ENCODE measurements at places on chromosomes 12 and 14.

DNA sequence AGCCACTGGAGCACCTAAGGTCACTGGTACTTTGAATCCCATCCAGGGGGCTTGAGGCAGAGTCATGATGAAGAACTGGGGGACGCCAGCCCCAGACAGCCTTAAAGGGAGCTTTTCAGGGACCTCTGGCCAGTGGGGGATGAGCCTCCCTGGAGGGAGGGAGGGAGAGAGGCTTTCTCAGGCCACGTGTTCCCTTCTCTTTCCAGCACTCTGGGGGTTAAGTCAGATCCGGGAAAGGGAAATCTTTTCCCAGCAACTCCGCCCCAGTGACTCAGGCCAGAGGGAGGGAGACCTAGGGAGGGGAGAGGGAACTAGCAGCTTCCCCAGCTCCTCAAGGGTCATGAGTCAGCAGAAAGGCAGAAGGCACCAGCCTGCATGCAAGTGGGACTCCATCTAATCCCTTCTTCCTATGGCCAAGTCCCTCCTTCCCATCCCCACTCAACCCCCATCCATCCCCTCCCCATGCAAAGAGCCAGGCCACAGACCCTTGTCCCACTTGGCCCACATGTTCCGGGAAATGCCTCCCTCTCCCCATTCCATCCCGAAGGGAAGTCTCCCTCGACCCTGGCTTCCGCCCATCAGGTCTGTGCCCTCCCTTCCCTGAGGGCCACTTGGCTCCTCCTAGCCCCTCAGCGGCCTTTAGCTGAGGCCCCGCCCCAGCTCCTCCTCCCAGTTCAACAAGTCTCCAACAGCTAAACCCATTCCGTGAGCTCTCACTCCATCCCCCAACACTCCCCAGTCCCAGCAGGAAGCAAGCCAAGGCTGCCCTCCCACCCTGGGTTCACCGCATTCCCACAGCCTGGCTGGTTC lies 5.6 kb downstream of the TNFRSF1A start:
- DNase-seq, result peak; percentile 26

DNA sequence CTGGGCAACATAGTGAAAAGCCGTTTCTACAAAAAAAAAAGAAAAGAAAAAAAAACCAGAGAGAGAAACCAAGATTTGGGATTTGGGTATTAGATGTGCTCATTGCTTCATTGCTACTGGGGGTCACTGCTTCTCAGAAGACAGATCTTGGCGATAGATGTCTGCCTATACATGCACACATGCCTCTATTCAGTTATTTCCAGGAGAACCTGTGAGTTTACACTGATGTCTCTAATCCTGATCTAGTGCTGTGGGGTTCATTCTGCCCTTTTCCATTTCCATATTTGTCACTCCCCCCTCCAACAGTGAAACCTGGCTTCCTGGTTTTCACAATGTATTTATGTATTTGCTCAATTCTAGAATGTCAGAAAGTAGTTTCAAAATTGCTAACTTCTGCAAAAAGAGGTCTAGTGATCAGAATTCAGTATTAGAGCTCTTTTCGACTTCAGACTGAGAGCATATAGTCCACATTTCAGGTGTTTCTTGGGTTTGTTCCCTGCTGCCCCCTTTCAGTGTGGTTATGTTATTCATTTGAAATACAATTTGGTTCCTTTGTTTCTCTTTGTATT lies 111.0 kb downstream of the SLC25A47 start:
- no peak for DNase-seq

DNA sequence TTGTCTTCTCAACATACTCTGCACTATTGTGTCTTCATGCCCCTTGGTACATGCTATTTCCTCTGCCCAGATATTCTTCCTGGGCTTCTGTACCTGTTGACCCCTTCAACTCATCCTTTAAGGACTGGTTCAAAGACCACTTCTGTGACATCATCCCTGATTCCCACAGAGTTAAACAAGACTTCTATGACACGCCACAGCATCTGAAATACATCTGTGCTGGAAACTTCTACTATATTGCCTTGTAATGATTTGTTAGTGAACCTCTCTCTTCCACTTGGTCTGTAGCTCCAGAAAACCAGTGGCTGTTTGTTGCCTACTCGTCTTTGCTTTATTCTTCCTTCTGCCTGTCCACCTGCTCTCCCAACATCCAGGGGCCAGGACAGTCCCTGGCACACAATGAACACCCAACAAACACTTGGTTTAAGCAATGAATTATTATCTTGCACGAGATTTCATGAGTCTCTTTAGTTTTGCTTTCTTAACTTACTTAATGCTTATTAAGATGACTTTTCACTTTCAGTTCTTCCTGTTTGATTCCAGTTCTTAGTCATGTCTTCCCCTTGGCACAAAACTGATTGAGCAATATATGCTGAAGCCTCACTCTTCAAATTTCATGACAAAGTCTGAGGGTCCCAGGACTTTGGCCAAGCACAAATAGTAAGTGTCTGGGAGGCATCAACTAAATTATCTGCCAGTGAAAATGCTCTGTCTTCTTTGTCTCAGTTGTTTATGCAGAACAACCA lies 485.9 kb downstream of the APAF1 start:
- DNase-seq, result no peak

DNA sequence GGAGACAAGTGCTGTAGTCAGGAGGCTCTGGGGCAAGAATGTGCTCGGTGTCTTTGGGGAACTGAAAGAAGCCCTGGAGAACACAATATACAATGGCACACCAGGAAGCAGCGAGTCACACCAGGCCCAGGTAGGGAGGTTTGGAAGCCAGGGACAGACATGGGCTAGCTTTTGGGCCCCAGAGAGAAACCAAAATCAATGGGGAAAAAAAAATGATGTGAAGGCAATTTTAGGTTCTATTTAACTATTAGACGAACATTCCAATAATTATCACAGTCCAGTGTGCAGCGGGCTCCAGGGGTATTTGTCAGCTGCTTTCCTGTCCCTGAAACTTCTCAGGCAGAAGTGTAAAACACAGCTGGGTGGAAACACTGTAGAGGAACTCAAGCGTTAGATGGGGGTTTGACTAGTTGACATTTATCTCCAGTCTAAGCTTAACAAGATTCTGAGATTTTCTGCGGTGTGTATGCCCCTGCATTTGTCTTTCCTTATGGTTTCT lies 21.8 kb upstream of the EGLN3 start:
- DNase-seq, result no peak

- no peak for DNase-seq
Measured at GRCh38 chr14:79333198-79333546, 878.1 kb downstream of the DIO2 start.

GRCh38 chr12:112386726-112387125 lies 4.5 kb upstream of the HECTD4 start:
- DNase-seq, result peak; percentile 95

DNA sequence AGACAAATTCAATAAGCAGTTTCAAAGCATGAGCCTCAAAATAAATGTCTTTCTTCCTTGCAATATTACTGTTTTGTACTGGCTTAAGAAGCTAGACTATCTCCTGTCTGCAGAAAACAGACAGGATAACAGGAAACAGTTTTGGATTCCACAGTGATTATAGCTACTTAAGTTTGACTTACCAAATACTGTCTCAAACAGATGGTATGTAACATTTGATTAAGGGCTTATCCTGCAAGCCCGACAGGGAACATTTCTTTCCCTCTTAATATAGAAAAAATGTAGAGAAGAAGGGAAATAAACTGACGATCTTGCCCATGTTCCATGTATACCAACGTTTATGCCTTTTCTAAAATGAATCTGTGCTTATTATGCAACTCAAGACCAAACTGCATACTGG lies 179.9 kb upstream of the EEA1 start:
- DNase-seq, result no peak

- no peak for DNase-seq
Measured at GRCh38 chr12:51372021-51372420, 19.2 kb downstream of the GALNT6 start.

DNA sequence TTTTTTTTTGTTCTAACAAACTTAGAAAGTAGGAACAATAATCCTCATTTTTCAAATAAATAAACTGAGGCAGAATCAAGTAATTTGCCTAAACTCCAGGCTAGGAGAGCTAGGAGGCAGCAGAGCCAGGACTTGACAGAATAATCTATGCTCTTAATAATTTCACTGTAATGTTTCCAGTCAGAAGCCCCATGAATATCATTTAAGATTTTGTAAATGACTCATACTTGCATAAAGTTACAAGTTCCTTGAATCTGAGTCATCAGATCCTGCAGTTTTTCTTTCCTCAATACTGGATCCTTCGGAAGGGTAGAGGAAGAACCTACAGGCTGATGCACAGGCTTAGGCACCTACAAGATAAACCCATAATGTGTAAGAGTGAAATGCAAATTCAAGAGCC lies 29.0 kb downstream of the CAPRIN2 start:
- DNase-seq, result no peak

DNA sequence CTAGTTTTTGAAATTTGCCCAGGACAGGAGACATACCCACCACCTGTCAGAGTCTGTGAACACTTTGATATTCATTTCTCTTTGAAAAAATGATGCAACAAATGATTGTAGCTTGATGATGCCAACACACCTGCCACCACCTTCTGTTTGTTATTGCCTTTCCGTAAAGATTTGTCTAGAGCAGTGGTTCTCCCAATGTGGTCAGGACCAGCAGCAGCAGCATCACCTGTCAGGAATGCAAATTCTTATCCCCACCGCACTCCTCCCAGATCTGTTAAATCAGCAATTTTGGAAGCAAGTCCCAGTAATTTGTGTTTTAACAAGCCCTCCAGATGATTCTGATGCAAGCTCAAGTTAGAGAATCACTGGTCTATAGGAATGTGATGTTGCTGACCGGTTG lies 9.9 kb downstream of the CCDC175 start:
- DNase-seq, result no peak

Measured in hematopoietic multipotent progenitor cell treated with erythropoietin and hydrocortisone succinate and interleukin-3 and kit ligand, for 15 days (in vitro differentiated cells).